ENCODE measurements at places on chromosomes 7 and 10. TPM values are rescaled to one million over a fixed set of nuclear protein-coding genes. Genes with fewer than 3 reads are reported as not detected.

GHRHR gene
- total RNA-seq: not detected

COA1 gene
- 30.3 TPM for total RNA-seq

LDB3 gene
- 0.09 TPM for total RNA-seq

MSMB gene
- not detected for total RNA-seq

NME8 gene
- total RNA-seq: not detected

LBX1 gene
- total RNA-seq: under 0.01 TPM

CXCL12 gene
- 54.7 TPM for total RNA-seq

BTBD16 gene
- not detected for total RNA-seq

LIPJ gene
- 0.16 TPM for total RNA-seq

PDK4 gene
- total RNA-seq: 0.47 TPM

ATRNL1 gene
- total RNA-seq: 0.16 TPM

TACC2 gene
- 2.5 TPM for total RNA-seq

MEOX2 gene
- 0.16 TPM for total RNA-seq

GPR26 gene
- total RNA-seq: not detected

RET gene
- total RNA-seq: 0.17 TPM

DYDC2 gene
- under 0.01 TPM for total RNA-seq

CACNA2D1 gene
- 33.3 TPM for total RNA-seq

SEMA3E gene
- total RNA-seq: 0.79 TPM

CFAP70 gene
- 2.1 TPM for total RNA-seq

FEZF1 gene
- not detected for total RNA-seq

PPP1R3C gene
- 125 TPM for total RNA-seq

CEP55 gene
- total RNA-seq: 0.94 TPM

LRRN3 gene
- 1.4 TPM for total RNA-seq

SLC18A3 gene
- not detected for total RNA-seq

PLXNA4 gene
- total RNA-seq: 2.5 TPM

TMEM196 gene
- not detected for total RNA-seq

GBX1 gene
- total RNA-seq: not detected

DENND2A gene
- 38.6 TPM for total RNA-seq

FAM20C gene
- 37.5 TPM for total RNA-seq

CLRN3 gene
- total RNA-seq: not detected

NRAP gene
- total RNA-seq: under 0.01 TPM

TMEM236 gene
- not detected for total RNA-seq

CLCN1 gene
- not detected for total RNA-seq

FAM237B gene
- not detected for total RNA-seq

MALRD1 gene
- total RNA-seq: 0.16 TPM

CHST15 gene
- 0.63 TPM for total RNA-seq

TSPAN33 gene
- total RNA-seq: 0.16 TPM

LRRD1 gene
- not detected for total RNA-seq

EVX1 gene
- not detected for total RNA-seq

CFAP46 gene
- 0.95 TPM for total RNA-seq

CHST3 gene
- 16.9 TPM for total RNA-seq

CDHR3 gene
- 5.4 TPM for total RNA-seq

Measured in bronchial smooth muscle cell (primary cell).